Right hindlimb (tissue), 1 donor: ENCODE measurements at places on chromosomes 12 and 14.

GRCh38 chr14:96083667-96084320 is 44.6 kb downstream of the C14orf132 start:
- DNase-seq: no peak

DNA sequence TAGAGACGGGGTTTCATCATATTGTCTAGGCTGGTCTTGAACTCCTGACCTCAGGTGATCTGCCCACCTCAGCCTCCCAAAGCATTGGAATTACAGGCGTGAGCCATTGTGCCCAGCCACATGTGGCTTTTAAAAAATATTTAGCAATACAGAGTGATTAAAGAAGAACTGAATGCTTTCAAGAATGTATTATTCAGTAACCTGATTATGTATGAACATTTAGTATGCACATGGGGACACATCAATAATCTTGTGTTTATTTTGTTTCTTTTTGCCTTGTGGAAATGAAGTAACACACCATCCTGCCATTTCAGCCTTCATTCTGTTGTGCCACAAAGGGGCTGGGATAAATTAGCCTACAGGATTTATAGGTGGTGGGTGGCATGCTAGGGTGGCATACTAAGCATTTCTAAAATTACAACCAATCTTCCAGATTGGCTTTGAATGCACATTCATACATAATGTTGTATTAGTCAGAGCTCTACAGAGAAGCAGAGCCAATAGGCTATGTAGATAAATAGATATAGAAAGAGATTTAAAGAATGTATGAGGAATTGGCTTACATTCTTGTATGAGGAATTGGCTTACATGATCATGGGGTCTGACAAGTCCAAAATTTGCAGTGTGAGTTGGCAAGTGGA is 25.5 kb upstream of the TXNRD1 start:
- no peak for DNase-seq

DNA sequence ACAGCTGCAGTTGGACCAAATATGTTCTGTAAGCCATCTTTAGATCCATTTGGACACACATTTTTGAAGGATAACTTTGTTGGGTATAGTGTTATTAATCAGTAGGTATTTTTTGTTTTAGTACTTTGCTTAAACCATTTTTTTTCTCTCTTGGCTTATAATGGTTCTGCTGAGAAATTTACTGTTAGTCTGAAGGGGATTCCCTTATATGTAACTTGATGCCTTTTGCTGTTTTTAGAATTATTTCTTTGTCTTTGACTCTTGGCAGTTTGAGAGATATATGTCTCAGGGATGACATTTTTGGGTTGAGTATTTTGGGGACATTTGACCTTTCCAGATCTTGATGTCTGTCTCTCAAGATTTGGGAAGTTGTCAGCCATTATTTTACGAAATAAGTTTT is 169.8 kb downstream of the GPHN start:
- DNase-seq: no peak

- no peak for DNase-seq
Measured at GRCh38 chr12:9221483-9221882, 13.3 kb upstream of the PZP start.

DNA sequence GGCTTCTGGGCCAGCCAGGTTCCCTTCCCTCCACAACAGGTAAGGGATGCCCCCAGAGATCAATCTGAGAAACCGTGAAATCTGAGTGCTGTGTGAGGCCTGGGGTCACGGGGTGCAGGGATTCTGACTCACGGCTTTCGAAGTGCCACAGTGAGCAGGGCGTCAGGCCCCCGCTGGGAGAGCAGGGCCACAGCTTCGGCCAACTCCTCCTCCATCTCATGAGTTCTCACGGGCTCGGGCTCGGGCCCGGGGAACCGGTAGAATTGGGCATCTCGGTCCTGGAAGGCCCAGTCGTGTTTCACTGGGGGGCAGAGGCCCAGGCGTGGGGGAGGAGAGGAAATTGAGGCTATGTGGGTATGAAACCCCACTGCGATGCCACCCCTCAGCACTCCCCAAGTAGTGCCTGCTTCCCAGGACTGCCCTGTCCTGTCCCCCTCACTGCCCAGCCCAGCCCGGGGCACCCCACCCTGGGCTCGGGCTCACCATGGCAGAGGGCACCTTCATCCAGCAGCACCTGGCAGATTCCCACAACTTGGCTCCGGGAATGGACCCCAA is 7.7 kb downstream of the RAPGEF3 start:
- no peak for DNase-seq

DNA sequence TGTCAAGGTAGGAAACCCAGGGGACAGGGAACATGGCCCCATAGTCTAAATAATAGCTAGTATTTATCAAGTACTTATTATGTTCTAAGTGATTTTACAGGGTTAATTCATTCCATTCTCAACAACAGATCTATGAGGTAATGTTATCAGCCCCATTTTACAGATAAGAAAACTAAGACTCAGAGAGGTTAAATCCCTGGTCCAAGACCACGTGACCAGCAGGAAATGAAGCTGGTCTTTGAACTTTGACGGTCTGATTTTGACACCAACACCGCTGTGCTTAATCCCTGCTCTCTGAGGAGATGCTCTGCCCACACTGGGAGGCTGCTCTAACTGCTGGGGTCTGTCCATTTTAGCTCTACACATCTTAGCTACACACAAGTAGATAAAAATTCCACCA is 253.5 kb downstream of the SPTSSA start:
- no peak for DNase-seq

GRCh38 chr12:121811434-121812319 is 7.9 kb downstream of the SETD1B start:
- peak; percentile 85 for DNase-seq

GRCh38 chr12:110373425-110373824 is 30.1 kb downstream of the ANAPC7 start:
- DNase-seq: no peak

DNA sequence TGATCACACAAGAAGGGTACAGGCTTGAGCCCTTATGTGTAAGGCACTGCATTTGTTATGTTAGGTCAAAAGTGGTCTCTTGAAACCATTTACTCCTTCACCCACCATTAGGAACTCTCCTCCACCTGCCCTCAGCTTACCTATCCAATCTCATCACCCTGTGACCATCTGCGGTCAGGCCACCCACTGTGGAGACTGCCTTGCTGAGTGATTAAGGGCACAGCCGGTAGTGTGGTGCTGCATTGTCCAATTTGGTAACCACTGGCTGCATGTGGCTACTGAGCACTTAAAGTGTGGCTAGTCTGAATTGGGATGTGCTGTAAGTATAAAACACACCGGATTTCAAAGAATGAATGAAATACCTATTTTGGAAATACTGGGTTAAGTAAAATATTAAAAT is 177.1 kb upstream of the PARP11 start:
- no peak for DNase-seq

DNA sequence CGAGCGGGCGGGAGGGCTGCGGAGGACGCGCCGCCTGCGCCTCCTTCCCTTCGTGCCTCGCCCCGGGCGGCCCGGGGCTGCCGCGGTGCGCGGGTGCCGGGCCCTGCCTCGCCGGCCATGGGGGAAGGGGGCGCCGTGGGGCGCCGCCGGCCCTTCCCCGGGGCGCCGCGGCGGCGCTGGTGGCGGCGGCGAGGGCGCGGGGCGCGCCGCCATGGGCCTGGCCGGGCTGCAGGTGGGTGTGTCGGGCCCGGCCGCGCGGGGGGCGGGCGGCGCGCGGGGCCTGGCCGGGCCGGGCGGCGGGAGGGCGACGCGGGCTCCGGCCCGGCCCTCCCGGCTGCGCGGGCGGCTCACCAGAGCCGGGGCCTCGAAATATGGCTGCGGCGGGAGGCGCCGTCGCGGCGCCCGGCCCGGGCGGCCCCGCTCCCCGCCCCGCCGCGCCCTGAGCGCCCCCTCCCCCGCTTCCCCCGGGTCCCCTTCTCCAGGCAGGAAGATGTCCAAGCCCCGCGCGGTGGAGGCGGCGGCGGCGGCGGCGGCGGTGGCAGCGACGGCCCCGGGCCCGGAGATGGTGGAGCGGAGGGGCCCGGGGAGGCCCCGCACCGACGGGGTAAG is 5.1 kb downstream of the KMT5A start:
- peak; percentile 36 for DNase-seq

DNA sequence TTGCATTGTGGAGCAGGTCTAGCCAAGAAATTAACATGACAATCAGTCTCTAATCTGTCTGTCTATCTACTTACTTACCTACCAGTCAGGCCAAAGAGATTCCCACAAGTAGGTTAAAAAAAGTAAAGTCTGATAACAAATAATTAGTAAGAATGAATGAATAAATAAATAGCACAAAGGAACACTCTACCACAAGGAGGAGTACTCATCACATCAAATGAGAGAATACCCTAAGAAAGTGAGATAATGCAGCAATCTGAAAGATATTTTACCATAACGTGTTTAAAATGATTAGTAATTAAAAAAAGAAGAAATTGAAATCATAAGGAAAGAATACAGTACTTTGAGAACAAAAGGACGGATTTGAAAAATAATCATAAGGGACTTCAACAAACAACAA is 187.2 kb downstream of the SYNE2 start:
- no peak for DNase-seq

DNA sequence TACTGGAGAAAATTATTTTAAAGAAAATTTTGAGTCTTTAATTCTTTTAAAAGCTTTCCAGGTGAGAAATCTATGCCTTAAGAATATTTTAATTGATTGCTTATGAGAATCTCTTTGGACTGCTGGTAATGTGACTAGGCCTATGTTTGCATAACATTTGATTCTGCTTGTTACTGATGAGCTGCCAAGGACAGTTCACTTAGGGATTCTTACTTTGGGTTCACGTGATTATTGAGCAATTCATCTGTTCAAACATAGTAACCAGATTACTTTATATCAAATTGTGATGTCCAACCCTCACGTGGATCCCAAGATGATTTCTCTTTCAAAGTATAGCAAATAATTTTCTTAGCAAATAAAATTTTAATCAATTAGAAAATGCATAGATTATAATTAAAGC is 27.4 kb upstream of the ABCD2 start:
- no peak for DNase-seq

- DNase-seq: no peak
Measured at GRCh38 chr12:508145-508544, 48.4 kb downstream of the B4GALNT3 start.

DNA sequence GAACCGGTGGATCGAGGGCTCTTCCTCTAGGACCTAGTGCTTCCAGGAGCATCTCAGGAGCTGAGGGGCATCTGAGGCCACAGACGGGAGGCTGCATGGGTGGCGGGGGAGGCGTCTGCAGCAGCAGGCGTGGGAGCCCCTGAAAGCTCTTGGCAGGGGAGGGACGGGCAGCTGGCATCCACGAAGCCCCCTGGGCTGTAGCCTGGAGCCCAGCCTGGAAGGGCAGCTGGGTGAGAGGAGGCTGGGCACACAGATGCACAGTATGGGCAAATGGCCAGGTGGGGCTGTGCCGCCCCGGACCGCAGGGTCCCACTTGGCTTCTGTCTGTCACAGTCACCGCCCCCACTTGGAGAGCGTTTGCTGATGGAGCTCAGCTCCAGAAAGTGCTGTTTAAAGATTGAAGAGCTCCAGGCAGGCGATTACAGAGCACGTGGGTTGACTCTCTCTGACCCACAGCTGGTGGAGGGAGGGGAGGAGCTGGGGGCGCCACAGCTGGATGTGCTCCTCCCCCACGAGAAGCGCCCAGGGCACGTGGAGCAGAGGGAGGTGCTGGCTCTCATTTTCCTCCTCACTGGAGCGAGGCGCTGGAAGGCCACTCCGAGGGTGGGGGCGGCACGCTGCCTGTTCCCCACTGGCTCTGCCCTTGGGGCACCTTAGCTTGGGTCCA is 155.0 kb upstream of the C14orf180 start:
- peak; percentile 85 for DNase-seq

DNA sequence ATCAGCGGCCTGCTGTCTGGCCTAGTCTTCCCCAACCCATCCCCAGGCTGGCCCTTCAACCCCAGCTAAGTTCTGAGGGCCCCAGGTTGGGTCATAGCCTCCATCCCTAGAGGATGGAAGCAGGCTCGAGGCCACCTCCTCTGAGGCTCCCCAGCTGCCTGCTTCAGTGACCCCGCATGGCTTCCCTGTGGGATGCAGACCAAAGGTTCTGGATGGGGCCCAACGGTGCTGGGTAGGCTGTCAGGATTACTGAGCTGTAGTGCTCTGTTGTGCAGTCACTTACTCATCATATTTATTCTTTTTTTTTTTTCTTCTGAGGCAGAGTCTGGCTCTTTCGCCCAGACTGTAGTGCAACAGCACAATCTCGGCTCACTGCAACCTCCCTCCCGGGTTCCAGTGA is 92.0 kb downstream of the IRF2BPL start:
- DNase-seq: no peak

DNA sequence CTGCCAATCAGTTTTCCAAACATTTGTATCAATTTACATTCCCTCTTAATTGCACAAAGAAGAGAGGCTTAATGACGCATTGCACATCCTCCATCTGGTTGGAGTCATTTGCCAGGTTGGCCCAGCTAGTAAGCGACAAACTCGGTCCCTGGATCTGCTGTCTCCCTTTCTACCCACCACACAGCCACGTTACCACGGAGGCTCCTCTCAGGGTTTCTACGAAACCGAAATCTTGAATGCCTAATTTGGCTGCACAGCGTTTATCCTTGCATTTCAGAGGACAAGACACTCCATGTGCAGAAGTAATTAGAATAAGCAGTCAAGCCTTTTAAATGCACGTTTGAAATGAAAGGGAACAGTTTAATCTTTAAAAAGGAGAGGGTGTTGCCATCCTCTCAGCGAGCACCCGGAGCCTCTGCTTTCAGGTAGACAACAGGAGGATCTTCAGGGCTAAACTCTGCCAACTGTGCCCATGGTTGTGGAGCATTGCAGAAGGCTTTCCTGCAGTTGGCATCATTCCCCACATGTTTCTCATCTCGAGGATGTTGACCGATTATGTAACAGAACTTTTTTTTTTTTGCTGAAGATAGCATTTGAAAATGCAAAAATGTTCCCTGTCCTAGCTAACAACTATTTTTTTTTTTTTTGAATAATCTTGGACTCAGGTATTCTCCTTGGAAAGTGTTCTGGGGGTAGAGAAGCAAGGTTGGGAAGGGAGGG is 37.8 kb downstream of the SLC24A4 start:
- DNase-seq: no peak

- no peak for DNase-seq
Measured at GRCh38 chr12:110600254-110600653, 13.7 kb upstream of the TCTN1 start.

- no peak for DNase-seq
Measured at GRCh38 chr12:48447755-48448154, 24.6 kb upstream of the ANP32D start.

DNA sequence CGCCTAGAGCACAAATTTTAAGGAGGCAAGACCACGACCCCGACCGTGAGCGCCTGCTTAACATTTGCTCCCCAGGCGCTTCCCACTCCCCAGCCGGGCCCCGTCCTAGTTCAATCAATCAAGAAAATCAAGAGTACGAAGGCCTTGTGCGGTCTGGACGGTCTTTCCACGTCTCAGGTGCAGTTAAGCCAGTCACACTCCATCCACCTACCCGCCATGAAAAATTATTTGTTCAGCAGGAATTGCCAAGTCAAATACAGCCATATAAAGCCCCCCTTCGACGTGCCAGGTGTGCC is 603 bp upstream of the LRR1 start:
- DNase-seq: no peak

DNA sequence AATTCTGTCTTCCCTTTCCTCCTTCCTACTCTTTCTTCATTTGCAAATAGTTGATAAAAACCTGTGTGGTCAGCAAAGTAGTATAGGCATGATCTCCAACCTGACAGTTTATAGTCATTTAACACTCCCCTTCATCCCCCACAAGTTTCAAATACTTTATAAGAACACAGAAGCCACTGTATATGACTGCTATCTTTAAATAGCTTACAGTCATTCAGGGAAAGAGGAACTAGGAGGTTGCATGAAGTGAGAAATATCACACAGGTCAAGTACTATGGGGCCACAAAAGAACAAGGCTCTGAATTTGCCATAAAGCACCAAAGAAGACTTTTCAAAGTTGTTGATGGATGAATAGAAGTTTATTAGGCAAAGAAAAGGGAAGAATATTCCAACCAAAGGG is 431.3 kb downstream of the NPAS3 start:
- DNase-seq: no peak
